ENCODE measurements at places on chromosomes 5 and 9.

- DNase-seq: no peak
Measured at GRCh38 chr9:88684046-88684445, 149.1 kb downstream of the NXNL2 start.

DNA sequence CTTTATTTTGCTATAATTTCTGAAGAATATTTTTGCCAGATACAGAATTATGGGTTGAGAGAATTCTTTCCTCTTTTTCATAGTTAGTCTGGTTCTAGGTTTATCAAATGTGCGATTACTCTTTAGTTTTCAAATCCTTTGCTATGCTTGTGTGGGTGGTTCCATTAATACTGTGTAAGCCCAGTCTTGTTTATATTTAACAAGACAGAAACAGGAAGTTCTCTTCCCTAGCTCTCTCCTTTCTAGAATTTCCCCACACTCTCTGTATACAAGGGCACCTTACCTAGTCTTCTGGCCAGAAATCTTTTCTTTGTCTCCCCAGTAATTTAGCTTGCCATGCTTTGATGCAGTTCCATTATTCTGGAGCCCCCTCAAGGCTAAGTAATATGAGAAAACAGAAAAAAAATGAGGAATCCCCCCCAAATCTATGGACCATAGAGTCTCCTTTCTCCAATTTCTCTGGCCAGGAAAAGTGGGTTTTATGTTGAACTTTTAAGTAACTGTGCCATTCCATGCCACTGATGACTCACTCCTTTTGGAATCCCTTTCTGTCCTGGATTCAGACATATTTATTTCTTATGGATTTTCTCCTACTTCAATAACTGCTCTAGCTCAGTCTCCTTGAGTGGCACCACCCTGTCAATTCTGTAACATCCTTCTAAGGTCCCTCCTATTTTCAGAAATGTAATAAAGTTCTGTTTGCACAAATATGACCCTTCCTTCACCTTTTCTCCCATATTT lies 1714.1 kb downstream of the EFNA5 start:
- DNase-seq: no peak

DNA sequence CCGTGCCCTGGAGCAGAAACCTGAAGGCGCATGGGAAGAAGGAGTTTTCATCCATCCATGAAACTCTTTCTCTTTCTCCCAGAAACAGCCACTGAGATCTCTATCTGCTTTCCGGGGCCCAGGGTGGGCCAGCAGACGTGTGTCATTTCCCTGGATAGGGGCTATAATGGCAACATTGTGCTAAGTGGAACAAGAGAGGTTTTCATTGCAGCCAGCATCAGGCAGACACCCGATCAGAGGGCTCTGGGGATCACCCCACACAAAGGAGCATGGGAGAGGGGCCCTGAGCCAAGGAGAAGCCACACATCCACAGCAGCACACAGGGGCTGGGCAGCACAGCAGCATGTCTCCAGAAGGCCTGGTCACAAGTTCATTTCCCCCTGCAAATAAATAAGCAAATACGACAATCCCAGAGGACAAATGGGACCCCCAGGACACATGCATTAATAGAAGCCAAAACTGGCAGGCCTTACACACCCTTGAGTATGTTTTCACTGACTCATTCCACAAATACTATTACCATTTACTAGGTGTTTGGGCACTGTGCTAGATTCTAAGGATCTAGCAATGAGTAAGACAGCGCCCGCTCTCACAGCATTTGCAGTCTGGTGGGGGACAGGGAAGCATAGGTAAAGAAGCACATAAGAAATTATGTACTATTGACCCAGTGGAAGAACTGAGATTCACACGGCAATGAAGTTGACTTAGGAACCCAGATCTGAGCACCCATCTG lies 4.3 kb upstream of the AFAP1L1 start:
- DNase-seq: no peak

- no peak for DNase-seq
Measured at GRCh38 chr9:130530938-130531337, 48.4 kb upstream of the FUBP3 start.

DNA sequence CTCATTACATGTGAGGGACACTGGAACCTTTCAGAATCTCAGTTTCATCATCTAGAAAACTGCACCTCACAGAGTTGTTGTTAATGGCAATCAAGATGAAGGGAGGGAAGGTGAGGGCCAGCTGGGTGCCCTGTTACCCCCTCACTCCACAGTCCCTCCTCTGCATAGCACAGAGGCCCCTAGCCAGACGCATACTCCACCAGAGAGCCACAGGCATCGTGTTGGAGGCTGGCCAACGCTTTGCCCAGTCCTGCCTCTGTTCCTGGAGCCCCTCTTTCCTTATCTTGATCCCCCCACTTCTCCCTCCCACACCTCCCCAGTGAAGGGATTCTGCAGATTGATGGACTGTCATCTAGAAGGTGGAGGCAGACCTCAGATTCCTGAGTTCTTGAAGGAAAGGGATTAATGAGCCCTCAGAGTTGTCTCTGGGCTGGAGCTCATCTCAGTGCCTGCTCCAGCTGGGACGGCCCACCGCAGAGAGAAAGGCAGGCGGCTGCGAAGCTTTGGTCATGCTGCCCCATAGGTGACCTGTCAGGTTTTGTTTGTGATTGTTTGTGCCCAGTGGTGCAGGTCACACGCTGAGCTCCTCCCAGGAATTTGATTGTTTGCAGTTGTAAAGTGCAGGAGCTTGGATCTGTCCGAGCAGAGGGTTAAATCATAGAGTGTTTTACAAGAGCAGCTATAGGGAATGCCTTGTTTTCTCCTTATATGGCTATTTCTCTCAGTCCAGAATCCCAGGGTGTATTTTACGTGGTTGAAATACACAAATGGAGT lies 487.3 kb downstream of the CCDC171 start:
- no peak for DNase-seq

GRCh38 chr5:74034733-74035132 lies 408.7 kb downstream of the ARHGEF28 start:
- no peak for DNase-seq

GRCh38 chr5:5473226-5473625 lies 50.7 kb downstream of the ICE1 start:
- no peak for DNase-seq

GRCh38 chr5:118844351-118844750 lies 144.0 kb downstream of the DTWD2 start:
- DNase-seq: no peak

DNA sequence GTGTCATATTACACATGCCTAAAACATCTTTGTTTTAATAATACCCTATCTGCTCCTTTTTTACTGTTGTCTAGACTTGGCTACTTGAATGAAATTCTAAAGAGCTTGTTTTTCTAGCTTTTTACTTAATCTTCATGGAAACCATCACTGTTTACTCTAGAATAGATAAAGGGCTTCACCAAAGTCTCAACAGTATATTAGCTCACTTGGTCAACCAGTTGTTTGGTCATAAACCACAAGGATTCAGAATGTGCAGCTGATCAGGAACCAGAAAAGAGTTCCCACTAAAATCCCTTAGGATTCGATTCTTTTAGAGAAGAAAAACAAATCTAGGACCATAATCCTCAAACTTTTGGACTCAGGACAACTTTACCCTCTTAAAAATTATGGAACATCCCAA lies 38.0 kb downstream of the CDO1 start:
- no peak for DNase-seq

DNA sequence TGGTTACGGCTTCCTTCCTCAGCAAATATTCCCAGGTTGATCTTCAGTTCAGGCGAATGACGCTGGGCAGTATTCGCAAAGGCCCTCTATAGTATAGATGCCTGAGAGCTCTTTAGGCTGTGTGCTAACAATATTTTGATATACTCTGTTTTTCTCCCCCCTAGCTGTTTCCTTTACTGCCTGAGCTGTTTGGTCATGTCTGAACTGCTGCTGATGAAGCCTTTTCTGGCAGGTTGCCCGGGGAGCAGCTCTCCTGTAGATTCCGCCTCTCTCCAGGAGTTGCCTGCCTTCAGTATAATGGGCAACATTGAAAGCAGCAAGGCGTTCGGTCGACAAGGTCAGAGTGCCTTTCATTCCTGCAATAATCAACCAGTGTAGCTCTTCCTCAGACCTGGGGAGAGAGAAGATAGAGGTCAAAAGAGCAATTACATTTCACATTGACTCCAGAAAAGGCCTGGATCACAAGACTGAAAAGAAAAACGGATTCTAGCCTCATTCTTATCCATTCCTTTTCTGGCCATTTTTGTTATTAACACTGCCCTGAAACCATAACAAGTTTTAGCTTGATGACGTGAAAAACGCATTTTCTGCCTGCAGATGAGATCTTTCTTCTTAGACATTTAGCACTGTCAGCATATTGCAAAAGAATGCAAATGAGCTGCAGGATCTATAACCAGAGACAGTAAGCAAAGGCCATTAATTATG lies 60.1 kb upstream of the ZNF608 start:
- DNase-seq: no peak

- DNase-seq: no peak
Measured at GRCh38 chr9:85008215-85008614, 338.7 kb downstream of the NTRK2 start.

DNA sequence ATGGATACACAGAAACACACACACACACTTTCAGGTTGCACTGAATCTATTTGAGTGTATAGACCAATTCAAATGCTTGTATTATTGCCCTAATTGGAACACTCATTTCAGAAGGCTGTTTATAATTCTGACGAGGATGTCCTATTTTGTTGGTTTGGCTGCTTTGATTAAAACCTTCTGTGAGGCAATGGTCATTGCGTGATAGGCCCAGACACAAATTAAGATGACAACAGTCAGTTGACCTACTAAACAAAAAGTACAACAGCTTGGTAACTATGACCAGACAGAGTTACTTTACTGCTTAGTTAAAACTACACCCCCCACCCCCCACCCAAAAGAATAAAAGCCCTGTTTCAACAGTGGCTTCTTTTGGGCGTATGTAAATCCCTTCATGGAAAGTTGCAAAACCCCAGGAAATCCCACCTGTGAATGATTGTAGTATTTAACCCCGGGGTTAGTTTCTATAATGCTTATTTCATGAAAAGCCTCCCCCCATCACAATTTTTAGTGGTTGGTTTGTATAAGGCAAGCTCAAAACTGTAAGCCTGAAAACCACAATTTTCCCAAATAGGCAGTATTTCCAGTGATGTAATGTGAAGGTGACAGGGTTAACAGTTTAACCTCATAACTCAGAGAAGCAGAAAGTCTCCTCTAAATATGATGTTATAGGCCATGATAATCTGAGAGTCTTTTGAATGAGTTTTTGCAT lies 340.8 kb downstream of the FGF10 start:
- DNase-seq: no peak

- no peak for DNase-seq
Measured at GRCh38 chr5:94890907-94891306, 272.4 kb downstream of the SLF1 start.

DNA sequence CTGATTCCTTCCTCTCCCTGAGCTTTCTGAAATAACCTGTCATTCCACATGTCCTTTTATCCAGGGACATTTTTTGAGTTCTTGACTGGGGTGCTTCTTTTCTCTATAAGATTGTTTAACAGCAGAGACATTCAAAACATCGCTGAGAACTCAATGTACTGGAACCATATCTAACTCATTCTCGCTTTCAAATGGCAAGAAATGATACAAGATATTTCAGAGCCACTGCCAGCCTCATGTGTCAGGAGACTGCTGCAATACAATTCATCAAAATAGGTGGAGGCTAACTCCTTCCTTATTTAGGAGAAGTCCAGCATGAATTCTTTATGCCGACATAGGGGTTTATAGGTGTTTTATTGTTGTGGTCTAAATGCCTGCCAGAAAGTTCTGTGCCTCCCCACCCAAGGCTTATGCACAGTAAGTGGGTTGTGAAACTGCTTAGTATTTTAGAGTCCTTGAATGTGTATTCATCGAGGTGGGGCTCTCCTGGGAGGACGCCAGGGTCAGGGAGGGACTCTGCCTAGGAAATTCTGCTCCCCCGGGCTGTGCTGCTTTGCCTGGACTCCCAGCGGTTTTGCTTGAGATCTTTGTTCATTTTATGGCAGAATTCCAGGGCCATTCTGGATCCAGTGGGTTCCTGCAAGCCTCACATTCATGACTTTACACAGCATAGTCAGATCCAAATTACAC lies 53.9 kb downstream of the ZNF474 start:
- DNase-seq: peak; percentile 86

- DNase-seq: no peak
Measured at GRCh38 chr9:97628668-97629067, 4.5 kb downstream of the TSTD2 start.

DNA sequence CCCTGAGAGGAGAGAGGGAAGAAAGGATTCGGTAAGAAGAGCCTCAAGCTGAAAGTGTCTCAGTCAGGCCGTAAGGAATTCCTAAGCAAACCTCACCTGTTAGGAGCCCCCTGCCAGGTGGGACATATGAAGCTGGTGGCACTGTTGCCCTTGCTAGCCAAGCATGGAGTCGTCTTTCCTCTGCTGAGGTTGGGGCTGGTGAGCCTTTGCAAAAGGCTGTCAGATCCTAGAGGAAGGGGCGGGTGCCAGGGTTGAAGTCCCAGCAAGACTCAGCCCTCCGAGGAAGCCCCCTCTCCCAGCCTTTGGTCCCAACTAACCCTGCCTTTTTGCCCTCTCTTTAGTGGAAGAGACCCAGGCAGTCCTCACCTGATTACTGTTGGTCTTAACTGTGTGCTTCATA lies 5.5 kb upstream of the SMIM32 start:
- peak; percentile 61 for DNase-seq

DNA sequence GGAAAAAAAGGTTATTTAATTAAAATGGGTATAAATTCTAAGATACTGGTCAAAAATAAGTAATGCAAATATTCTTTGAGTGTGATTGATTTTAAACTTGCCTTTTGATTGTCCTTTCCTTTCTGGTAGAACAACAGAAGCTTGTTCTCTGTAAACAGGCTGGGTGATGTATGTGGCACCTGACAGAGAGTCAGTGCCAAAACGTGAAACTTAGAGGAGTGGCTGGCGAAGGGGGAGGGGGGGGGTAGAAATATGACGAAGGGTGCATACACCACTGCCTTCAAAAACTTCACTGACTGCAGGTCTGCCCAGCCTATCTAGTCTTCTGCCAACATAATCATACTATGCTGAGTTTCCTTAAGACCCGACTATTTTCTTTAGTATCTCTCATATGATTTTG lies 629.8 kb upstream of the SEMA6A start:
- DNase-seq: no peak

- no peak for DNase-seq
Measured at GRCh38 chr9:78986446-78986845, 585.3 kb upstream of the TLE4 start.

DNA sequence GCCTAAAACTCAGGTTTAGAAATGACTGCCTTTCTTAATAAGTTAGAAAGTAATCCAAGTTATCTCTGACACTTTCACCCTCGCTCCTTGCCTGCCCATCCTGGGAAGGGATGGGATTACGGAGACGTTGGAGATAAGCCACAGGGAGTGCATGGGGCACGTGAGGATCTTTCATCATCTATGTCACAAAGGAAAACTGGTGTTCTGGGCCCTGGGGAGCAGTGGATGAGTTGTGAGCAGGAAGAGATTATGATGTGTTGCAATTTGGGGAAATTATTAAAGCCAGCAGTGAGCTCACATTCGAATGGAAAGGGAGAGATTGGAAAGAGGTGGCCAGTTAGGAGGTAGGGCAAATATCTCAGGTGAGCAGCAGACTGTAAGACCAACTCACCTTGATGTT lies 12.8 kb downstream of the AFAP1L1 start:
- no peak for DNase-seq

DNA sequence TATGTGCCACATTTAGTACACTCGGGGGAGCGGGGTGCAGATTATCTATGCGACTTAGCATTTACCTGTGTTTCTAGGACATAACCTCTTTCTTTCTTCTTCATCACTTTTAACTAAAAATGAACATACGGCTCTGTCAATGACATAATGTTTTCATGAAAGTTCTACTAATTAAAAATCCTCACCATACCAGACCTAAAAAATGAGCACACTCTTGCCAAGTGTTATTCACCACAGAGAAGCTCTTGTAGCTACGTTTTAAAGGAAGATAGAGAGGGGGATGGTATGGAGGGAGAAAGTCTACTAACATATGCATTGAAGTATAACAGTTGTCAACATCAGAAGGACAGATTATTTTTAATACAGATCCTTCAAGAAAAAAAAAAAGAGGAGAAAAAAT lies 1.6 kb downstream of the CDH10 start:
- no peak for DNase-seq
